Stimulated activated CD4-positive, alpha-beta T cell treated with anti-CD3 and anti-CD28 coated beads, Interleukin-2, amount 100 ng/mL, for 24 hours (primary cell): ENCODE measurements at places on chromosomes 6 and 20.

DNA sequence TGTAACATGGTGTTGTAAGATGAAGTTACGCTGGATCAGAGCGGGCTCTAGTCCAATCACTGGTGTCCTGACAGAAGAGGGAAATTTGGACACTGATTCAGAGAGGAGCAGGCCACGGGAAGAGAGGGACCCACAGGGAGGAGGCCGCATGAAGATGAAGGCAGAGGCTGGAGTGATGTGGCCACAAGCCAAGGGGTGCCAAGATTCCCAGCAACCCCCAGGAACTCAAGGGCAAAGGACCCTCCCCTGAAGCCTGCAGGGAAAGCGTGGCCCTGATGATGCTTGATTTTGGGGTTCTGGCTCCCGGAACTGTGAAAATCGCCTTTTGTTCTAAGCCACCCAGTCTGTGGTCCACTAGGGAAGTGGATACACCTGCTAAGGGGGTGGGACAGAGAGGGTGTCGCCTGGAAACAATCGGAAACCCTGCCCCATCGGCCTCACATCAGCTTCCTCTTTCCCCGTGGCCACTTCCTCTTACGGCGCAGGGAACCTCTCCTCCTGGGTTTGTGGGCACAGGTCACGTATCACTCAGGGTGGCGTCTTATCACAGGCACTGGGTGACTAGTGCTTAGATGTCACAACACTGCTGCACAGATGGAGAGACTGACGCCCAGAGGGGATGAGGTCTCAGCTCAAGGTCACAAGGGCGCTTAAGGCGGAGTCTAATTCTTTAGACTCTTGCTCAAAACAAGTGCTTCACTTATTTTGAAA is 58.0 kb downstream of the SULF2 start:
- DNase-seq: peak; percentile 64

DNA sequence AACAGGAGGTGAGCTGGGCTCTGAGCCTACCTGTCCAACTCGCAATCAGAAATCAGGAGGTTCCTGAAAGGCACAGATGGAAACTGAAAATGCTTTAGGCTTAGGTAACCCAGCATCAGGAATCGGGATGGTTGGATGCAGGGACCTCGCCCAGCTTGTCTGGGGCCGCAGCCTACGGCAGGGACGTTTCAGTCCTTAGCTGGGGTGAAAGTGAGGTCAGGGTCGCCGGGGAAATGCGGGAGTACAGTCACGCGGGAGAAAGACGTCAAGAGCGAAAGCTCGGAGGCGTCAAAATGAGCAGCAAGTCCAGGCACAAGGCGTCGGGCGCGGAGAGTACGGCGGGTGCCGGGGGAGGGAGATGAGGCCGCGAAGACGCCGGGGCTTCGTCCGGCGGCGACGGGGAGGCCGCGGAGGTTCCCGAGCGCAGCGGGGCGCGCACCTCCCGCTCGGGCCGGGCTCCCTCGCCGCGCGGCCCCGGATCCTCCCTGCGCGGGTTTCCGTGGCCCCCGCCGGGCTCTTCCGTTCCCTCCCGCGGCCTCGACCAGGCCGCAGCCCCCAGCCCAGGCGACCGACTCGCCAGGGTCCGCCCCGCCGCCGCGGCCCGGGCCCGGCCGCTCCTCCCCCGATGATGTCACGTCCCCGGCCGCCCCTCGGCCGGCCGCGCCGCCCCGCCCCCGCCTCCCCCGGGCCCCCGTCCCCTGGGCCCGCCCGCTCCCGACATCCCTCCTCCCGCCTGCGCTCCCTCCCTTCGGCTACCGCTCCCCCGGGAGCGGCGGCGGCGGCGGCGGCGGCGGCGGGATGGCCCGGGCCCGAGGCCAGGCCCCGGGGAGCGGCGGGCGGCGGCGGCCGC is at the start of gene EBF4:
TSS of gene EBF4 (plus strand) at position 745 of the 850 bp plus-strand sequence. CDS start 866 bp downstream, outside the sequence.
- DNase-seq: peak; percentile 31

- DNase-seq: no peak
These were observed 58.0 kb upstream of the ARHGAP18 start for GRCh38 chr6:129767776-129768485.

DNA sequence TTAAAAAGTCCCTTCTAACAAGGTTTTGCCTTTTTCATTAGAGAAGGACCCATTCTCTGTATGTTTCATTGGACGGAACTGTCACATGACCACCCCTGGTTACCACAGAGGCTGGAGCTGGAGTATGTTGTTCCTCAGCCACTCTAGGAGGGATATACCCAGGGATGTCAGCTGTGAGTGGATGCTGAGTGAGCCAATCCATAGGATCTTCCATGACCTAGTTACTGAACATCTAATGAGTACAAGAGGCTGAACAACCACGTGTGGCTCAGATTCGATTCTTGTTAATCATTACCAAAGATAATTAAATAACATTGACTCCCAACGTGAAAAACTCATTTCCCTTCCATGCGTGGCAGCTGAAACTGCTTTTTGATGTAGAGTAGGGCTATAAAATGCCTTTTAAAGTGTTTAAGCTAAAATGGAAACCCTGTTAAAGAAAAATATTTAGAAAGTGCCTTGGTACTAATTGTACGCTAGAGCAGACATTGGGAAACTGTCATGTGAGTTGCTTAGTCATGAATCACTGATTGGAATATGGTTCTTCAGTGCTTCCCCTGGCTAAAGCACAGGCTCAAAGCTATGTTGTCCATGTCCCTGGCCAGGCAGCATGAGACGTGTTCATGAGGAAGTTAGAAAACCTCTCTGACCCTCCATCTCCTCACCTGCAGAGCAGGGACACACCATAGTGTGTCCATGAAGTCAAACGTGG is 256.1 kb downstream of the ZNF217 start:
- DNase-seq: no peak

GRCh38 chr6:36120979-36121786 is 9.1 kb upstream of the MAPK13 start:
- peak; percentile 60 for DNase-seq

- peak; percentile 55 for DNase-seq
These were observed 40.1 kb upstream of the AKIRIN2 start for GRCh38 chr6:87742106-87742505.

- DNase-seq: no peak
These were observed 56.5 kb downstream of the MOXD1 start for GRCh38 chr6:132344811-132345210.

- DNase-seq: no peak
These were observed 1.7 kb downstream of the STX16 start for GRCh38 chr20:58652606-58653294.

GRCh38 chr6:85585741-85586140 is 7.9 kb downstream of the SNX14 start:
- DNase-seq: no peak

DNA sequence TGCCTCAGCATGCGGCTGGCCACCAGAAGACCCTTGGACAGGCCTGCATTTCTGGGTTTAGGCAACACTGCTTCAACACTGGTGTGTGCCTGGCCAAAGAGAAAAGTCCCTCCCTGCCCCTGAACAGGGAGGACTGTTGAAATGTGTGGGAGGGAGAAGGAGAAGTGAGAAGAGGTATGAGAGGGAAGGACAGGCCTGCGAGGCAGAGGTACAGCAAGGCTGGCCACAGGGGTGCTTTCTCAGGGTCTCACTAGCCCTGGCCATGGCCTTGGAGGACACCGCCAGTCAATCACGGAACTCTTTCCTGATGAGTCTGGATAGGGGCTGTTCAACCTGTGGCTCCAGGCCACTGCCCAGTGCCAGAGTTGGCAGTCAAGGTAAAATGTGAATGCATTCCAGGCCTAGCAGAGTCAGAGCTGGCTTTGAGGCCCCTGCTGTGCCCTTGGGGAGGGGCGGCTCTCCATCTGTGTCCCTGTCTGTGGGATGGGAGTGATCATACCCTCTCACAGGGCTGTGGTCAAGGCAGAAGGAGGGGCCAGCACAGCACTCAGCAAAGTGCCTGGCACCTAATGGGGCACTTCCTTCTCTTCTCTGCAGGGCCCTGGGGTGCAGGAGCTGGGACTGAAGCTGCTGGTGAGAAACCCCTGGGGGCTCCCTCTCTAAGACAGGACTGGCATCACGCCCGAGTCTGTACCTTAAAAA is 43.2 kb upstream of the CDH22 start:
- DNase-seq: no peak

GRCh38 chr6:107711412-107712236 is 112.5 kb downstream of the SCML4 start:
- DNase-seq: no peak

- no peak for DNase-seq
These were observed 244.2 kb downstream of the CBLN4 start for GRCh38 chr20:55761100-55761499.

GRCh38 chr6:158150701-158151100 is 17.4 kb downstream of the SERAC1 start:
- no peak for DNase-seq

DNA sequence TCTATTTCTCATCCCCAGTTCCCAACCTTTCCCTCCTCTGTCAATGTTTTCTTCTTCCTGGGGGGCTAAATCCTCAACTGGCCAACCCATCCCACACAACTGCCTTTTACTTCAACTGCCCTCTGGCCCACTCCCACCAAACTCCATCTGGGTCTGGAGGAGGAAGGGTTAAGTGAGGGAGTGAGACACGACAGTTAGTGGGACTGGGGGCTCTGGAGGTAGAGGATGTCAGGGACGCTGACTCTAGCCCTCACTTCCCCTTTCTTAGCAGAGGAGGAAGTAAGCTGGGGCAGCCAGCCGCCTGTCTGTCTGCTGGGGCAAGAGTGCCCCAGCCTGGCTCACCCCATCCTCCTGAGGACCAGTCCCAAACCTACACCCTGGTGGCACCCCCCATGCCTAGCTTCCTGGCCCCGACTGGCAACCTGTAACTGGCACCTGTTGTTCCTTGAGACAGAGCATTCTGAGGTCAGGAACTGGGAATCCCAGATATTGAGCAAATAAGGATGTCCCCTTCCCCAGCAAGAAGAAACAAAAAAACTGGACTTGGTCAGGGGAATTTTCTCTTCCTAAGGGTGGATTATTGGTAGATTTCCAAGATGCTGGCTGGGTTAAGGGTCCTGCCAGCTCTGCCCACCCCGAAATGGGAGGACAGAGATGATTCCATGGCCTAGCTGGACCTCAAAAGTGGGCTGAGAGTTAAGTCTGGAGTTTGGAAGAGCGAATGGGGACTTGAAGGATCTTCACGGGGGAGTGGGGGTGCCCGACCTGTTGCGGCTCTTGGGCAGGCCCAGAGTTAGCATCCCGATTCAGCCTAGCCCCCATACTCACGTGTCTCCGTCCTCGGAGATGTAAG is 971 bp downstream of the NFKBIE start:
- no peak for DNase-seq

DNA sequence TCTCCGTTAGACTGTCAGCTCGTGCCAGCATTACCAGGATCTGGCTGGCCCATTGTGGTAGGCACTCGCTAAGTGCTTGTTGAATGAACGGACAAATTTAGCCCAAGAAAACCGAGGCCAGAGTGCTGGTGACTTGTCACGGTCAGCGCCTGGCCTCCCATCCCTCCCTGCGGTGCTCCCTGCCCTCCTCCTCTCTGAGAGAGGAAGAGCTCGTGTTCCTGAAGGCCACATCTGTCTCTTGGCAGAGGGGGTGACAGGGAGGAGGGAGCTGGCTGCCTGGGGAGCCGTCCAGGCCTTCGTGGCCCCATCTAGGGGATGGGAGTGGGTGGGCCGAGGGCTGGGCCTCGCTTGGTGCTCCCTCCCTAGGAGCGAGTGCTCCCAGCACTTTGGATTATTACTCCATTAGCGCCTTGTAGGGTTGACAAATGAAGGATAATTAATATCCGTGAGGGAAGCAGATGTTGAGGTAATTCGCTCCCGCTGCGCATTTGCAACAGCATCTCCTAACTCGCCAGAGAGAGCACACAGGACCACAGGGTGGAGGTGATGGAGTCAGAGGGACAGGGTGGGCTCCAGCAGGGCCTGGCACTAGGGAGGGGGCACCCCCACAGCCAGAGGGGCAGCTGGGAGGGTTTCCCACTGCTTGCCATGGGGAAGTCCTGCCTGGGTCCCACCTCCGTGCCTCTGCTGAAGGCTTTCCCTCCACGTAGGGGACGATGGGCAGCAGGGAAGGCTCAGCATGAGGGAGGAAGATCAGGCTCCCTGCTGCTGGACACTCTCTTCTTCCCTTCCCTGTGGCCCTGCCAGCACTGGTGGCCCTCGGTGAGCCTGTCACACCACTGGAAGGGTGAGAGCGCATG is 37.0 kb downstream of the VSTM2L start:
- no peak for DNase-seq

DNA sequence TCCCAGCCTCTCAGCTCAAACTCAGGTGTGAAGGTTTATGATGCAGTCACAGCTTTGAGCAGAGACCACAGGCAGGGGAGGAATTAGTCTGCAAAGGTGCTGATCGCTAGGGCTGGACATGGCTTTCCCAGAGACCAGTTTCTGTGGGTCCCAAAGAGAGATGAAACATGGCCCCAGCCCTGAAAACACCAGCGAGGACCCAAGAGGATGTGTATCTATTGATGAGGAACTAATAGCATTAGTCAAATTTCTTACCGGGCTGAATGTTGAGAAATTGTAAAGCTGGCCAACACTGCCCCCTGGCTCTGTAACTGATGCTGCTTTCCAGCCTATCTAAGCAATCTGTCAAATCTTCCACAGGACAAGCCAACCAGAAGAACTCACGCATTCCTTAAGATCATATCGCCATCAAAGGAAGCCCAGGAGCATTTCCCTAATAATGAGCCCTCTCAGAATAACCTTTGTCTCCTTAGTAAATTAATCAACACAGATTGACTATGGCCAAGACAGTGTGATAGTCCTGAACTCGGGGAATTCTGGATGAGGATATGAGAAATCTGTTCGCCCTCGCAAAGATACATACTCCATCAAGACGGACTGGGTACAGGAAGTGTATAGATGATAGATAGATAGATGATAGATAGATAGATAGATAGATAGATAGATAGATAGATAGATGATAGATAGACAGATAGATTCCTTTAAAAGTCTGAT is 7.8 kb upstream of the ACSS1 start:
- DNase-seq: peak; percentile 59

DNA sequence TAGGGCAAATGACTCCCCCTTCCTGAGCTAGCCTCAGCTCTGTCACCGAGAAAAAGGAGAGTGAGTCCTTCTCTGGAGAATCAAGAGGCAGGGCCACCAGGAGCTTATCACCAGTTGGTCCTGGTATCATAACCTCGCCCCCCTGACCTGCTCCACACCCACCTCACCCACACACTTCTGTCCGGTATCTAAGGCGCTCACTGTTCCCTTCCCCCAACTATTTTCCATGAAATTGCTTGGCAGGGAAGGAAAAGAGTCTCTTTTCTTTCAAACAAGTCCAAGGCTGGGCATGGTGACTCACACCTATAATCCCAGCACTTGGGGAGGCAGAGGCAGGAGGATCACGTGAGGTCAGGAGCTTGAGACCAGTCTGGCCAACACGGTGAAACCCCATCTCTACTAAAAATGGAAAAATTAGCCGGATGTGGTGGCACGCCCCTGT is 77.6 kb downstream of the ZMYND8 start:
- DNase-seq: no peak

DNA sequence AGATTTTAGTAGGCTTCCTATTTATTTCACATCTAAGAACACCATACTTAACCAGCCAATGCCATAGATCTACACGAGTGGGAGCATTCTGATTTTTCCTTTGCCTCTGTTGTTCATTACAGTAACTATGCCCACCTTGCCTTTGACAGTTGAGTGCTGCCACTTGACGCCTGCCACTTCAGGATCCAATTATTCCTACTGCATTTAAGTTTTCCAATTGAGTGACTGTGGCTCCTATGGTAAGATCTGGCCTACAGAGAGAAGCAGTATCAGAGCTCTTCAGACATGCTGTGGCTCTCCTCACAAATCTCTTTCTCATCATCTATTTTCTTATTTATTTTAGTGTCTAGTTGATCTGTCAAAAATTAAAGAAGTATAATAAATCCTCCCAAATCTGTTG is 403.0 kb upstream of the SPTLC3 start:
- no peak for DNase-seq

- no peak for DNase-seq
These were observed 7.1 kb downstream of the TUBB2B start for GRCh38 chr6:3220366-3220765.
